ENCODE measurements at places on chromosomes 1 and 21.
A peak's percentile ranks its signal among the peaks of the same experiment; 100 is the strongest.

DNA sequence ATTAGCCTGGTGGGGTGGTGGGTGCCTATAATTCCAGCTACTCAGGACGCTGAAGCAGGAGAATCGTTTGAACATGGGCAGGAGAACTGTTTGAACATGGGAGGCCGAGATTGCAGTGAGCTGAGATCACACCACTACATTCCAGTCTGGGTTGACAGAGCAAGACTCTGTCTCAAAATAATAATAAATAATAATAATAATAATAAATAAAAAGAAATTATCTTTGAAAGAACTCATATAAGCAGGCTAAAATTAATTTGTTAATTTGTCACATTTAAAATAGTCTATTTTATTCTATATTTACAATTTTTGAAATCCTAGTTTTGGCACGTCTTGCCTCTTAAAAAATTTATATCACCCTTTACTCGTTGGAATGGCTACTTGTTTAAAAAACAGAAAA is 27.6 kb downstream of the CD247 start:
- no peak for ATAC-seq

DNA sequence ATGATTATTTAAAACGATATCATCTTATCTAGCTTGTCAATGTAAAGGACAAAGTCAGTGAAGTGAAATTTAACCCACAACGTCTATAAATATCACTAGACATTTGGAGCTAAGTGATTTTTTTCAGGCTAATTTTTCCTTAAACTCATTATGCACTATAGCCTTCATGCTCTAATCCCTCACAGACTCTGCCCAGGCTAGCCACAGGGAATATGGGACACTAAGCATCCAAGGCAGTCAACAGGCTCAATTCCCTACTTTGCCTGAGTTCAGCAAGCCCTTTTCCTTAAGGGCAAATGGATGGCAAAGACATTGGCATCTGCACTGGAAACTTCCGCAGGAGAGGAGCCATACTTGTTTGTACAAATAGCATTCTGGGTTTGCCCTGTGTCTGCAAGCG is 577.0 kb downstream of the LMO4 start:
- peak; percentile 47 for ATAC-seq

- ATAC-seq, result no peak
These were observed 441.0 kb downstream of the PTPRU start for GRCh38 chr1:29677028-29678024.

GRCh38 chr1:31661856-31662255 is 17.2 kb upstream of the PEF1 start:
- ATAC-seq, result no peak
